ENCODE measurements at places on chromosomes 2 and 18.

DNA sequence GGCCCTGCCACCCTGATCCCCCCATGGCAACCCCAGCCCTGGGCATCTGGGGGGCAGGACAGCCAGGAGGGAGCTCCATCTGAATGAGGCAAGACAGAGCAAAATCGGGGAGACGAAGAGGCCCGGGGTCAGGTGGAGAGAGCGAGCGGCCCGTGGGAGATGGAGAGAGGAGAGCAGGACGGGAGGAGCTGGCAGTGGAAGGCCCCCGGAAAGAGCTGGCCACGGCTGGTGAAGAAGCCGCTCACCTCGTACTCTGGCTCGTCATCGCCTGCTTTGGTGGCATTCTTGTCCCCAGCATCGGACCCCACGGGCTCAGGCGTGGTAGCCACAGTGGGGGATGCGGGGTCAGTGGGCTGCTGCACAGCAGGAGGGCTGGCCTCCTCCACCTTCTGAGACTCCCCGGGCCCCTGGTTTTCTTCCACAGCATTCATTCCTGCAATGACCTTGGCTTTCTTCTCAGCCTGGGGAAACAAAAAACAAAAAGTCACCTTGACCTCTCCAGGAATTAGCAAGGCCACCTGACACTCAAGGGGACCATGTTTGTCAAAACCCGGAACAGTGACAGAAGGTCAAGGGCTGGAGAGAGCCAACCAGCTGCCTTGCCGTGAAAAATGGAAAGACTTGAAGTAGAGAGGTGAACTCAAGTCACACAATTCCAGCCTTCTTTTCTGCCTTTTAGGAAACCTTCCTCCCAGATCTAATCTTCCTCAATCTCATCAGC, 79.6 kb upstream of the POMC start:
- DNase-seq = no peak

- no peak for DNase-seq
These were observed 20.7 kb upstream of the B3GNT7 start for GRCh38 chr2:231374771-231375170.

DNA sequence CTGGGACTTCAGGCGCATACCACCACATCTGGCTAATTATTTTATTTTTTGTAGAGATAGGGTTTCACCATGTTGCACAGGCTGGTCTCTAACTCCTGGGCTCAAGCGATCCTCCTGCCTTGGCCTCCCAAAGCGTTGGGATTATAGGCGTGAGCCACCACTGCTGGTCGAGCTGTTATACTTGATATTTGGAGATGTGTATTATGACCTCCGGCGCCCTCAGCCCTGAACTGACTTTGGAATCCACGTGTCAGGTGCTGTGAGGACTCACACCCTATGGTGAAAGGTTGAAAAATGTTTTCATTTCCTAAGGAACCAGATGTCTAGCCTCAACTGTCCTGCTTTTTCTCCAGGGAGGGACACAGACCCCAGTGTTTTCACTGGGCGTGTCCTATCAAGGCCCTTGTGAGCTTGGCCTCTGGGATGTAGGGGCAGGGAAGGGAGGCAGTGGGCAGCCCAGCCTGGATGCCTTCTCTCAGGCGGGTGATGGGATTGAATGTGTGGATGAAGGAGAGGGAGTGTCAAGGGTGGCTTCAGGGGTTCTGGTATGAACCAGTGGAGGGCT, 56.4 kb upstream of the HAAO start:
- no peak for DNase-seq

- no peak for DNase-seq
These were observed 41.4 kb downstream of the TRAPPC12 start for GRCh38 chr2:3420769-3421397.

DNA sequence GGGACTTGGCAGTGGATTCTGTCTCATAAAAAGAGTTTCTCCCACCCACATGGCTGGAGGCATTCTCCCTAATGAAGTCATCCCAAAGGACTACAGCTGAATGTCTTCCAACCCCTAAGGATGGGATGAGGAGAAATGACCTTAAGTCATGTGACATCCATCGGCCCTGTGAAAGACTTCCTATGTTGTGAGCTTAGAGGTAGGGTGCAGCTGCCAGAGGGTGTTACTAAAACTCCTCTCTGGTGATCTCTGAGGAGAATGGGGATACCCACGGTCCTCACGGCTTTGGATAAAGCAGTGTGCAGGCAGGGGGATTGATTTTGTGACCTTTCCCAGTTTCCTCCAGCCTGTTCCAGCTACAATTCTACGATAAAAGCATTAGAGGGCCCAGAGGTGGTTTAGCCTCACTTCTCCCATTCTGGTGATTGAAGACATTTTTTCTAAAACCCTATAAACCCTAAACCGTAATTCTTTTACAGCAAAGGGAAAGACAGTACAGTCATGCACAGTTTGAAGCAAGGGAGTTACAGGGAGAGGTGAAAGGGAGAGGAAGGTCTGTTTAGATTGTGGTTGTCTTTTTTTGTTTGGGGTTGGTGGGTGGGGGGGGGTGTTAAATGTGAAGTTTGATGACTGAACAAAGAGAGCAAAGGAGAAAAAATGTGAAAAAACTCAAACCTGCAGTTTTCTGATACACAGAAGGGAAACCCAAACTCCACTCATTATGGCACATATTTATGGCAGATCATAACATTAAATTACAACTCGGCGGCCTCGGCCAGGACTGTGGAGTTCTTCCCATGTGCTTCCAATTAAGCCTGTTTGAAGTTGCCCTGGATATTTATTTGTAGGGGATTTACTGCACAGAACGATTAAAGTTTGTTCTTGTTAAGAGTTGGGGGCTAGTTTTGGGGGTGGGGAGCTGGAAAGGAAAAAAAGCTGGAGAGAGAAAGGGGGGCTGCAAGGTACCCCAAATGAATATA, 26.6 kb upstream of the SLC14A2 start:
- no peak for DNase-seq

- DNase-seq = no peak
These were observed 45.4 kb upstream of the CCDC150 start for GRCh38 chr2:196594158-196594557.
